ENCODE measurements at places on chromosomes 12 and 14.

DNA sequence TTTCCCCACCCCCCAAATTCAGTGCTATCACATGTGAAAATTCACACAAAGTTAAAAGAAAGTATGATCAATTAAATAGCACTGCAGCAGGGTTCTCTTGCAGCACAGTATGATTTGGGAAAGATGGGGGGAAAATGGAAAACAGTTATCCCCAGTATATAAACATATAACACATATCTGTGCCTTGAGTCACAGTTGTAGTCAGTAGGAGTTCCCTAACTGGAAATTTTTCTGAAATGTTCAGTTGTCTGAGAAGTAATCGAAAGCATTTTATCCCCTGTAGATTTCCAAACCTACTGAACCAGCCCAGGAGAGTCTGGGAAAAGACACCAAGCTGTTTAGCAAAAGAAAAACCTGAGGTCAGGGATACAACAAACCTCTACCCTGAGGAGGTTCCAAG is 47.0 kb downstream of the C12orf50 start:
- DNase-seq = no peak

DNA sequence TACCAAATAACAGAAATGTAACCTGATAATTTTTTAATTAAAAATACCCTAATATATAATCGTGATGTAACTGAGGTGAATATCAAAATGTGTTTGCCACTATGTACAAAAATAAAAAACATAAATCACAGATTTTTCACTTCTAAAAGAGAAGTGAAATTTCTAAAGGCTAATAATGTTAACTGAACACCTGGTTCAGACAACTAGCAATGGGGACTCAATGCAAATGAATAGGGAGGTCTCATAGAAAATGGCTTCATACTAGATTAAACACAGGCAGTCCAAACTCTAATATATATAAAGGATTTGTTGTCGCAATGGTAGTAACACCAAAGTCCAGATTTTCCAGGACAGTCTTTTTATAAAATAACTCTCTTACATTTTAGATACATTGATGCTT is 365.4 kb upstream of the ATP2B1 start:
- DNase-seq = no peak

GRCh38 chr14:75527449-75528163 is 5.3 kb downstream of the BATF start:
- no peak for DNase-seq

GRCh38 chr14:90467501-90467900 is 70.7 kb downstream of the CALM1 start:
- DNase-seq = no peak

GRCh38 chr14:93606091-93606490 is 175.4 kb downstream of the UNC79 start:
- DNase-seq = no peak

DNA sequence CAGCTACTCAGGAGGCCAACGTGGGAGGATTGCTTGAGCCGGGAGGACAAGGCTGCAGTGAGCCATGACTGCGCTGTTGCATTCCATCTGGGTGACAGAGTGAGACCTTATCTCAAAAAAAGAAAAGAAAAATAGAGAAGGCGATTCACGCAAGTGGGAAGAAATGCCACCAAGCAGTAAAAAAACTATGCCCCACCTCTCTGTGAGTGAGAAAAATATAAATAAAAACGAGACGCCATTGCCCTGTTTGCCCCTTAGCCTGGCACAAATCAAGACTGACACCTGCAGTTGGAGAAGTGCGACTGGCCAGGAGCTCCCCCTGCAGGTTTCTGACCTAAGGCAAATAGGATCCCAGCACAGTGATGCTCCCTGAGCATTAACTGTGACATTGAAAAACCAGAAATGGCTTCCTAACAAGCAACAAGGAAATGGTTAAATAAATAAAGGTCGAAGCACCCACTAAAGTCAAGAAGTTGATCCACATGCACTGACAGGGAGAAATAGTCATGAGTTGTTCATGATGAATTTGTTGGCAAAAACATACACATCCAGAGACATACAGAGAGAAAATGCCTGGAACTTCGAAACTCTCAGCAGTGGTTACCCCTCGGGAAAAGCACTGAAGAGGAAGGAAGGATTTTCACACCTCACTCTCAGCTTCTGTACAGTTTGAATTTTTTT is 21.1 kb downstream of the GSC start:
- DNase-seq = no peak

DNA sequence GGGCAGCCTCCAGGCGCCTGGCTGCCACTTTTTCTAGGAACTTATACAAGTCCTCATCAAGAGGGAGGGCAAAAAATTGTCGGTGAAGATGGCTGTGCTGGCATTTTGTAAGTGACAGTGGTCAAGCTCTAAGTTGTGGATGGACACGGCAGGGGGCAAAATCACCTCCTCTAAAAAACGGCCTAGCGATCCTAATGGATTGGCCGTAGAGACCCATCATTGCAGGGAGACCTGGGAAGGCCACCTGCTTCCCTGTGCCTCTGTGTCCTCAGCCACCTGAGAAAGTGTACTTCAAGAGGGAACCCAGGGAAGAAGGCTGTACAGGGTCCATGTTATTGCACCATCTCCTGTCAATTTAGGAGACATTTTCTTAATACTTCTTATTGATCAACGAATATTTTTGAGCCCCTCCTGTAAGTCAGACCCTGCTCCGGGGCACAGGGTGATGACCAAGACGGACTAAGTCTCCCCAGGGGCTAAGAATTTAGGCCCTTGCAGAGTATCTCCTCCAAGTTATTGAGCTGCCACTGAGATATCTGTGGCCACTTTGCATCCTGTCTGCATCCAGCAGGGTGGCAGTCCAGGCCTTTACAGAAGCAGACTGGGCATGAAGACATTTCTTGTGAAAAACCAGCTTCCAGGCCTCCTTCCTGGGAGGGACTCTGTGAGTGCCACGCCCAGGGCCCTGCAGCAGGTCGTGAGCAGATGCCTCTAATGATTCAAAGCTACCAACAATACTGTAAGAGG is 40.5 kb downstream of the PSMA6 start:
- peak; percentile 43 for DNase-seq

DNA sequence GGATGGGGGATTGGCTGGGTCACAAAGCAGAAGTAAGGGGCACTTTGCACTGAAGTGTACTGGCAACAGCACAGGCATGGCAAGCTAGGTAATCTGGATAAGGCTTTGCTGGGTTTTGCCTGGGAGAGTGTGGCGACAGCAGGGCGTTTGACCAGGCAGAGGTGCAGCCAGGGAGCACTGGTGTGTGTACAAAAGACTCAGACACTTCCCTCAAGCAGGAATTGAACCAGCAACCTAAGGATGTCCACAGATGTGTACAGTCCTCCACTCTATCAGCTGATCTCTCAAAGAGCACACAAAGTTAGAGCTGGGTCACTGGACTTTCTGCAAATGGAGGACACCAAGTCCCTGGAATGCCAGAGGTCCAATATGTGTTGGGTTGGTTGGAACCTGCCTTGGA is 15.4 kb upstream of the RNASE4 start:
- DNase-seq = no peak

DNA sequence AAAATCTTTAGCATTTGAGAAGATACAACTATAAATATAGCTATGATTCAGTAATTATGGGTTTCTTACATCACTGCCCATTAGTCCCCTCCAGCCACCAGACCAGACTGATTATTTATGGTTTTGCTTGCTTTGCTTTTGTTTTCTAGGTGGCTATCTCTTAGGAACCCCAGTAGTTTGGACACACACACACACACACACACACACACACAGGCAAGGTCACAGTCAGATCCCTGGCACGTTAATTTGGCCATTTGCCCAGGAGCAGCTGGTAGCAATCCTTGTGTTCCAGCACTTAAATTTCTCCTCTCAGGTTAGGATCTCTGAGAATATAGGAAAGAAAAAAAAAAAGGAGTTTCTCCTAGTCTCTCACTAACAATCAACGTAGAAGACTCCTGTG is 90.2 kb upstream of the RESF1 start:
- DNase-seq = no peak

DNA sequence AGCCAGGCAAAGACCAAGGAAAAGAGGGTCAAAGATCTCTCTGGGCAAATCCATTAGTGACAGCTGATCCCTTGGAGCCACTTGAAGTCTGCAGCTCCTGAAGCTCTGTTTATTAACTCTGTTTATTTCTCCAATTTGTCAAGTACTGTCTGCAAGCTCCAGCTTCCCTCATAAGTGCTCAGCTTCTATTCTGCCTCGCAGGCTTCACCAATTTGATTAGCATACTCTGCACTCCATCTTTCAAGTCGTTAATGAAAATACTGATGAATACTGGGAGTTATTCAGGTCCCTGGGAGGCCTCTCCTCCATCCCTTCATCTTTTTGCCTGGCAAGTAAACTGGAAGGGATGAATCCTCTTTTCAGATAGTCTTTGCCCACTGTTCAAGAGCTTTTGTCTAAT is 54.3 kb downstream of the TTC9 start:
- no peak for DNase-seq

GRCh38 chr14:67875175-67876006 is 55.8 kb downstream of the RAD51B start:
- no peak for DNase-seq

DNA sequence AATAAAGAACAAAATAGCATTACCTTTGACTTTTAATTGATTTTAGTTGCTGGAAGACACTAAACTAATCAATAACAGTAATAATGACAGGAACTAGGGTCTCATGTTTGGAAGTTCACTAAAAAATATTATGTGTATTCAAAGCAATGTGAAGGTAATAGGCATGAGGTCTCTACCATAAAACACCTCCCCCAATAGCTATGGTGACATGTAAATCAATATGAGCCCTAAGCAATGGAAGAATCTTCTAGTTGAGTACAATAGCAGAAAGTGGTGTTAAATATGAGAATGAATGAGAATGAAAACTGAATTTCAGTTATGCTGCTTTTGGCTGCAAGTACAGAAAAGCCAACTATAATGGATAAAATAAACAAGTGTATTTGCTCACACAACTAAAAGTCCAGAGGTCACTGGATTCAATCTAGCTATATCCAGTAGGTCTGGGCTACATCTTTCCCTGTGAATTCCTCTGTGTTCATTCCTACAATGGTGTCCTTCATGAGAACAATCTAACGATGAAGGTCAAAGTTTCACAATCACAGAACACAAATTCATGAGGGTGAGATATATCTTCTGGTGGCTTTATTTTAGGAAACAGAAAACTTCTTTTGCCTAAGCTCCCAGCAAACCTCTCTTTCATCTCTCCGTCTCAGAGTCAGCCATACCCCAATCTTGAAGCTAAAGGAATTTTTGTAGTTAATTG is 728.0 kb downstream of the FSCB start:
- DNase-seq = no peak

DNA sequence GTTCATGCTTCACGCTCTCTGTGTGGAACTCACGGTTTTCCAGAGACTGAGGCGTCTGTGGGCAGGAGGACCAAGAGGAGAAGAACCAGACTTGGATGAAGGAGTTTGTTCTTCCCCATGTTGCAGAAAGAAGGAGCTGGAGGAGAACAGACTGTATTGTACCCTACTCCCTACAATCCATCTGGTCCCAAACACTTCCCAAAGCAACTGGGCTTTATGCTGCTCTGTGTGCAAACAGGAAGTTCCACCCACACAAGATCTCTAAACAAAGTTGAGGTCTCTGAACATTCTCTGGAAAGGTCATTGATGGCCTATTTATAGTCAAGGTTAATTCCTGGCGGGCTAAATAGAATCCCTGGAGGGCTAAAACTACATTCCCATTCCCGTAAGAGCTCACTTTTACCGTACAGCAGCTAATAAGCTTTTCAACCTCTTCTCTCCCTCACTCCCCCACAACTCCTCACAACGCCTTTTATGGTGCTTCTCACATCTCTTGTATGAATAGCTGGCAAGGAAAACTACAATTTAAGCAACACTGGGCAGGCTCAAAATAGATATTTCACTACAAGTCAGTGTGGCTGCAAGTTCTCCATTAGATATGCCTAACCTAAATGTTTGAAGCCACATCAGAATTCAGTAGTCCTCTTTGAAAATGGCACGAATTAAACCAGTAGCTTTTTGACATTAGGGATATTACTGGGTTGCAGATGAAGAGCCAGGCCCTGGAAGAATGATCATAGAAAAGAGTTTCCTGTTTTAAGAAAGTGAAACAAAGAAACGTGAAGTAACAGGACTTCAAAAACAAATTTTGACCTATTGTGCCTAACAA is at the start of gene A2M:
A2M (minus strand) TSS at position 189 of the 829 bp plus-strand sequence; CDS start at position 119, 70 bp downstream.
- DNase-seq = no peak

GRCh38 chr12:23950775-23951451 is 1.4 kb upstream of the SOX5 start:
- no peak for DNase-seq

DNA sequence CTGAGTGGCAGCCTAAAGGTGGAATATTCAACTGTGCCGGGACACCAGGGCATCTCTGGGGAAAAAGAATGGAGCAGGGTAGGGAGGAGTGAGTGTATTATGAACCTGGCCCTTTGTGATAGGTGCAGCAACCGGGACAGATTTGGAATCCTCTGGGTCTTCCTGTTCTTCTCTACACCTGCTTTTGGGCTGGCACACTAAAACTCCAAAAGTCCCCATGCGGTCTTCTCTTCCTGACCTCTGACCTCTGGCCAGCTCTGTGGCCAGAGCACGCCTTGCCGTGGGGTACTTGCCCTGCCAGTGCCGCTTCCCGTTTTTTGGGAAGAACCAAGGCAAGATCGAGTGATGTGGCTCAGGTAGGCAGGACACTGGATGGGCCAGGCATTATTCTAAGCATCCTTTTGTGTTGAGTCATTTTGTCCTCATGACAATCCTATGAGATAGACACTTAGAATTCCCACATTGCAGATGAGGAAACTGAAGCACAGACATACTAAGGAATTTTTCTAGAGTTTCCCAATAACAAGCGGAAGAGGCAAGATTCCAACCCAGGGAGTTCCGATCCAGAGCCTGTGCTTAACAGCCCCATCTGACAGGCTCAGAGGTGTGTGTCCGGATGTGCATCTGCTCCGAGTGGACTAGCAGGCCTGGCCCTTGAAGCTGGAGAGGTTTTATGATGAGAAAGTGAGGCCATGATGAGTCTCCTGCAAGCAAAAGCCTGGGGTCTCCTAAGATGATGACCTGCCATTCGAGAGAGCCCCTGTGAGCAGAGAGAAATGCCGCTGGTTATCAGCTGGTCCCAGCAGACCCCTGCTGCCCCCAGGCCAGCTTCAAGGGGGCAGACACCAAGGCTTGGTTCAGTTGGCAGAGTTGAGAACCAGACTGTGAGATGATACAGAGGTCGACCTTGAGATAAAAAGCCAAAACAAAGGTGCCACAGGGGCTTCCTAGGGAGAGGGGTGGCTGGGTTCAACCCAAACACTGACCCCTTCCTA is 67.9 kb upstream of the ESRRB start:
- DNase-seq = no peak

GRCh38 chr12:109291521-109292341 is 17.4 kb downstream of the FOXN4 start:
- DNase-seq = no peak

DNA sequence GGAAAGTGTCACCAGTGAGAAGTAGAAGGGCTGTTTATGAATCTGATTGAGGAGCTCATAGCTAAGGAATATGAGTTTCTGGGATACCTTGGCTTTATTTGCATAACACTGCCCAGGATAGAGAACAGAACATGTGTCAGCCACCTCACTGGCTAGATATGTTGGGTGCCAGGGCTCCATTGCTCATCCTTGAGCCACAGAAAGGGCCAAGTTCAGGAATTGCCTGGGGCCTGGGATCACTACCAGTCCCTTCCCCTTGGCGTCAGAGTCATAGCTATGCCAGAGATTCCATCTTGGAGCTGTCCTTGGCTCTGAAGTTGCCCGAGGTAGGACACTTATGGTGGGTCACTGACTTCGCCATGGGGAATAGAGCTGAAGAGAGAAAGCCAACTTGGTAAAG is 49.0 kb downstream of the IFT43 start:
- DNase-seq = no peak

- no peak for DNase-seq
Observed at GRCh38 chr12:42809226-42809625, 219.7 kb upstream of the PRICKLE1 start.

- DNase-seq = no peak
Observed at GRCh38 chr12:66944365-66944764, 265.5 kb upstream of the GRIP1 start.

- no peak for DNase-seq
Observed at GRCh38 chr14:75540479-75540851, 18.2 kb downstream of the BATF start.

Data from activated T-helper 1 cell treated with anti-CD3 and anti-CD28 coated beads, Interleukin-12 subunit alpha, Interleukin-12 subunit beta, Interleukin-2, Interleukin-4 antibody, amounts not matched to agents 30 ng/mL and 10 ng/mL and 1 ng/mL, durations not matched to agents 14 hours and 24 hours and 36 hours (primary cell).